ENCODE measurements at places on chromosomes 1 and 21.

DNA sequence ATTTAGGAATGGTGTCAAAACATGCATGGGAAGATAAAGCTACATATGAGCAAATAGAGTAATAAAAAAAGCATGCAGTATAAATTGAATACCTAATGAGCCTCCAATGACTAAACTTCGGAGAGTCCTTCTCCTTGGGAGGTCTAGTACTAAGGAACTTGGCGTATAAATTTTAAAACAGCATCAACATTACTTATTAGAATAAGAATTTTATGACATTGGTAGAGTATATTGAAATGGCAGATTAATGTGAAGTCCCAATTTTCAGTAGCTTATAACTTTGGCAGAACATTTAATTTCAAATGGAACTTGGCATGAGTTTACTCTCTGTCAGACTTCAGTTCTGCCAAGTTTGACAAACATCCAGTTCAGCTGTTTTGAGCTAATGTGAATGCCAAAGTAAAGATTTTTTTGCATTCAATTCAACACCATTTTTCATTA lies 104.7 kb upstream of the RGS18 start:
- DNase-seq: no peak

DNA sequence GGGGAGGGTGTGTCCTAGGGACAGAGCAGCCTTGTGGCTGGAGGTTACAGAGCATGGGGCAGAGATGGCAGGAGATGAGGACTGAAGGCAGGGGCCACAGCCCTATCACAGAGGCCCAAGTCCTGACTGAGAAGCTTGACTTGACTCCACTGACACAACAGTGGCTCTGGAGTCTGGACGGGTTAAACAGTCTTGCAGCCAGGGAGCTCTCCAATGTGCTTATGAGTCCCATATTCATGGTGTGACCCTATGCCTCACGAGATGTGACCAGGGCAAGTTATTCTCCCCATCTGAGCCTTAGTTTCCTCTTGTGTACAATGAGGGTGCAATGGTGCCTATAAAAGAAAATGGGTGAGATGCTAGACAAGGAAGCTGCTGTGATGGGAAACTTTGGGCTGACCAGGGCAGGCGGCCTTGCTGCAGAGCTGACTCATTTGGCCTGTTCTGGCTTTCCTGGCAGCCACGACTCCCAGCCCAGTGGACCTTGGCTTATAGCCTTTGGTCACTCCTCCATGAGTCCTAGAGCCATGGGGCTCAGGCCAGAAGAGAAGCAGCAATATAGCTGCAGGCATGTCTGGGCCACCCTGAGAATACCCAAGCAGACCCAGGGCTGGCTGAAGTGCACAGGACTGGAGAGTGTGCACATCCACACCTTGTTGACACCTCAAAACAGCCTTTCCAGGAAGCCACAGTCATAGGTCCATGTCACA lies 2.8 kb upstream of the TTC22 start:
- no peak for DNase-seq

GRCh38 chr1:227947386-227947675 lies 401 bp downstream of the WNT9A start:
- peak; percentile 59 for DNase-seq

DNA sequence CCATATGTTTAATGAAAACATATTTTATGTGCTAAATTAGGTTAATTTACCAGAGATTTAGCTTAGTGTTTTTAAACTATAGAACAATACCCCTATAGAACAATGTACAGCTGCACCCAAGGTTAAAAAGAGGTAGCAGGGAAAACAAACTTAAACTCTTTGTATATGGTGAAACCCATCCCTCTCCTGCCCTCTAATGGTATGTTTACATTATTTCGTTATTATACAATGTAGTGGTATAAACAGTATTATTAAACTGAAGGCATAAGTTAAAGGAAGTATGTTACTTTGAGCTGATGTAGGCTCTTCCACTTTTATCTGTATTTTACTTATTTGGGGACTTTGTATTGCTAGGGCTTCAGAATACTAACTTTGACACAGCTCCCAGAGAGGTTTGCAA lies 16.7 kb upstream of the ZYG11A start:
- no peak for DNase-seq

GRCh38 chr1:24535021-24535424 lies 20.9 kb upstream of the NCMAP start:
- DNase-seq: no peak

DNA sequence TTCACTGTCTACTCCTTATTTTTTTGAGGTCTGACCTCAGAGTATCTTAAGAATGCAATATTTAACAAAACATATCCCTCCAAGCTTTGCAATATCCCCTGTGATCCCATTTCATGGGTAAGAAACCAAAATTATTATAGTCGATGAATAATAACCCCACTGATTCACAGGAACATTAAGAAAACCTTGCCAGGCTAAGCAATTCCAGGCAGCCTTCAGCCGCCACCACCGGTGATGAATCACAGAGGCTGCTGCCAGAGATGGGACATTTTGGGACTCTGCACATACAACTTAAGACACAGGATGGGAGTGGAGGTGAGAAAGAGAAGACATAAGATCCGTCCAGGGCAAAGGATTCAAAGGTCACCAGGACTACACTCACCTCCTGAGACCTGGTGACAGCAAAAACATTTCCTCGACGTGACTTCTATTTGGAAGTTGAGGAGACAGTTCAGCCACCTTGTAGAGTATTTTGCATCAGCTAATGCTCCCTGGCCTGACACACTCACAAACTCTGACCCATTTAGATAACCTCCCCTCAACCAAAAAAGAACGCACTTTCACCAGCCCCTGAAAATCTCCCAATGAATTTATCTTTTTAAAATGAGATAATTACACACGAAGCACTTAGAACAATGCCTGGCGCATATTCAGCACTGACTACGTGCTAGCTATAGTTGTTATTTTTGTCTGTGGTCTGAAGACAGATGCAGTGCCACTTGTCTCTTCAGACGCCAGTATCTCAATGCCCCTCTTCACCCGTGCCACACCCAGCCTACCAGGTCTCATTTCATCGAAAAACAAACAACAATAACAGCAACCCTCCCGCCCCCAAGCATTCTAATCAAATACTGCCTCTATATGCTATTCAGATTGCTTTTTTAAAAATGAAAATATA lies 17.8 kb upstream of the OVAAL start:
- DNase-seq: no peak

DNA sequence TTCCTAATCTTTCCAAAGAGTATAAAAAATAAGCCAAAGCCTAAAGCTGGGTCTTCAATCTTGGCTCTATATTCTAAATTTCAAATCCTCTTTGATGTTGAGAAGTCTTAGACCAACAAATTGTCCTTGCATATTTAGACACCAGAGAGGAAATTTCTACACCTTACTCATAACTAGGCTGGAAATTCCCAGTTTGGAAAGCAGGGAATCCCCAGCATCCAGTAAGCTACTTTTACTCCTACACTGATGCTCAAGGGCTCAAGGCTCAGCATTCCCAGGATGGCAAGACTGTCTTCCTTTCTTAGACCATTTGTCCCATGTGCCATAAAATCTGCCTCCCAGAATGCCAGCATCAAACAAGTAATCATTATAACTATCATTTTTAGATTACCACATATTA lies 28.3 kb downstream of the PRDX6 start:
- DNase-seq: no peak

- no peak for DNase-seq
Measured at GRCh38 chr1:12405325-12406210, 175.7 kb downstream of the VPS13D start.

- DNase-seq: no peak
Measured at GRCh38 chr1:59443310-59443709, 146.4 kb downstream of the FGGY start.
